ENCODE measurements at places on chromosomes 3 and 15.

DNA sequence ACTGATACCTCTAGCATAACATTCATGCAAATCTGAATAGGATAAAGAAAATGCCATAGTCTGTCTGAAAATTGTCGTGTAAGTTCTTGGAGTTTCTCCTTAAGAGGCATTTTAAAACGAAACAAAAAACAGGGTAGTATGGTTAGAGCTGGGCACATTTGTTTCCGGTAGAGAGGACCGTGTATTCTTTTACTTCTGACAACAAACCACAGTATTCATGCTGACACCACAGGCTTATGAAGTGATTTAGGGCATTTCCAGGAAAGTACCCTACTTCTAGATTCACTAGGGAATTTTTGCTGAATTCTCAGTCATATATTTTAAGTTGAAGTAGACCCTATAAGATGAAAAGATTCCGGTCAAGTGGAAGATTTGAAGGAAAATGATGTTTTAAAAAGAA lies 541.3 kb downstream of the UNC13C start:
- no peaks in the 10 kb centered on the region for H3K4me1 ChIP-seq
- DNase-seq, result no peak
- H3K4me3 ChIP-seq, result no peak overlapping the region
- H3K27ac ChIP-seq, result no peak overlapping the region

GRCh38 chr3:61819861-61820260 lies 258.5 kb downstream of the PTPRG start:
- no peak for DNase-seq
- no peaks in the 10 kb centered on the region for H3K27me3 ChIP-seq
- H3K4me3 ChIP-seq, result no peak overlapping the region
- no peaks in the 10 kb centered on the region for H3K4me1 ChIP-seq
- H3K36me3 ChIP-seq, result no peaks in the 10 kb centered on the region

DNA sequence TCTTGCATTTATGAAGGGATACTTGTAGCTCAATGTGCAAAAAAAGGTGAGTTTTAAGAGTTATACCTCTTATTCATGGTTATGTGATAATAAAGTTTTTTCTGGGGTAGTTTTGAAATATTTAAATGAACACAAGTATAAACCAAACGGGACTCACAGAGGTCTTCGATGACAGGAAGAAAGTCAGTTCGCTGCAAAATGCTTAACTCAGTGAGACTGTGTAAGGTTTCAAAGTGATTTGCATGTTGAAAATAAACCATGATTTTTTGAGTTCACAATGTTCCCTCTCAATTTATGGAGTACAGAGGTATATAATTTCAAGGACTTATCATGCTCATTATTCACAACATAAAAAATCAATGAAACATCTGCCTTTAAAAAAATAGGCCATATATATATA lies 36.3 kb upstream of the MYH15 start:
- H3K4me1 ChIP-seq, result no peaks in the 10 kb centered on the region
- peak overlapping the region; percentile 29 for H3K4me3 ChIP-seq

GRCh38 chr15:69025320-69025719 lies 10.8 kb downstream of the NOX5 start:
- no peak for DNase-seq
- no peaks in the 10 kb centered on the region for H3K4me1 ChIP-seq
- no peaks in the 10 kb centered on the region for H3K36me3 ChIP-seq
- no peak overlapping the region for H3K27ac ChIP-seq
- H3K4me3 ChIP-seq, result no peak overlapping the region

GRCh38 chr3:116153174-116153573 lies 292.1 kb downstream of the LSAMP start:
- H3K36me3 ChIP-seq, result no peaks in the 10 kb centered on the region
- no peaks in the 10 kb centered on the region for H3K27me3 ChIP-seq
- no peak overlapping the region for H3K27ac ChIP-seq

DNA sequence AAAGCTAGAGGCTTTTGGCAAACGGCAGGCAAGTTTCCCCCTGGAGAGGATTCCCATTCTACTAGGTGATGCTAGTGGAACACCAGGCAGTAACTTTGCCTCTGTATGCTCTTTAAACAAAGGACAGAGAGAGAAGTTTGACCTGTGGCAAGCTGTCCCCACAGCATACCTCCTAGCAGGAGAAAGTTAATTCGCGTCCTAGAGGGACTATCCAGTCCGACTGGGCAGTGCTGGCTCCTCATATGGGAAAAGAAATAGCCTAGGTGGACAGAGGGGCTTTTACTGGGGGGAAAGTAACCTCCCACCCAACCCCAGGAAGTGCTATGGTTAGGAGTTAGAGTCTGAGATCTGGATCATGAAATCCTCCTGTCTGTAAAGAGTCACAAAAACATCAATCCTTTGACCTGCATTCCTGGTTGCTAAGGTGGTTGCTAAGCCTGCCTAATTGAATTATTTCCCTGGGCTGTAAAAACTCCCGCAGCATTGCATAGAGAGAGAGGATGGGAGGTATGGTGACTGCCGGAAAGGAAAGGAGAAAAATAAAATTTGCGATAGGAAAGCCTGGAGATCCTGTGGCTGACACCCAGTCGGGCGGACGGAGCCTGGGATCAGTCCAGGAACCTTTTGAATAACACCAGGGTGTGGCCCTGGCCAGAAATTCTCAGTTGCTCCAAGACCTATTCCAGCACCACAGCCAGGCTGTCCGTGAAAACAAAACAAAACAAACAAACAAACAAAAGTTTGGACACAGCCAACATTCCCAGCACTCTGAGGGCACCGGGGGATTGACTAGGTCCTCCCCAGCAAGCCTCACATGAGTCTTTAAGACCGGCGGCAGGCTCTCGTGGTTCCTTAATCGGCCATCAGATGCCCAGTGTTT lies 67.7 kb upstream of the ATP11B start:
- no peaks in the 10 kb centered on the region for H3K27me3 ChIP-seq
- H3K27ac ChIP-seq, result no peak overlapping the region
- H3K4me3 ChIP-seq, result no peak overlapping the region

GRCh38 chr15:89826671-89827655 lies 12.3 kb upstream of the ANPEP start:
- DNase-seq, result no peak
- no peaks in the 10 kb centered on the region for H3K36me3 ChIP-seq
- H3K4me3 ChIP-seq, result no peak overlapping the region
- no peak overlapping the region for H3K27ac ChIP-seq
- H3K4me1 ChIP-seq, result no peaks in the 10 kb centered on the region
- H3K27me3 ChIP-seq, result no peaks in the 10 kb centered on the region

DNA sequence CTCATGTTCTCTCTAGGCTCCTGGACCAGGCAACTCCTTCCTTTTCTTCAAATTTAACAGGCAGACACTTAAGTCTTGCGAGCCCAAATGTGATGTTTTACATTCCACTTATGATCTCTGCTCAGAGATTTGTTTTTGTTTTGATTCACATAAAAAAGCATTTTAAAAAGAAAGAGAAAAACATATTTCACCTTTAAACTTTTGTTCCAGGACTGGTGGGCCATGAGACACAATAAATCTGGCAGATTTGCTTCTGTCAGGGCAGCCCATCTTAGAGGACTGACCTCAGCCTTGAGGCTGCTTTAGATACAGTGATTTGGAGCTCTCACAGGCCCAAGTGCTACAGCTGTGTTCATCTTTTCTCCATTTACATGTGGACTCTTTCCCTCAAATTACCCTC lies 52.0 kb downstream of the CMSS1 start:
- no peak overlapping the region for H3K27ac ChIP-seq
- no peaks in the 10 kb centered on the region for H3K27me3 ChIP-seq
- H3K4me3 ChIP-seq, result no peak overlapping the region
- DNase-seq, result no peak

DNA sequence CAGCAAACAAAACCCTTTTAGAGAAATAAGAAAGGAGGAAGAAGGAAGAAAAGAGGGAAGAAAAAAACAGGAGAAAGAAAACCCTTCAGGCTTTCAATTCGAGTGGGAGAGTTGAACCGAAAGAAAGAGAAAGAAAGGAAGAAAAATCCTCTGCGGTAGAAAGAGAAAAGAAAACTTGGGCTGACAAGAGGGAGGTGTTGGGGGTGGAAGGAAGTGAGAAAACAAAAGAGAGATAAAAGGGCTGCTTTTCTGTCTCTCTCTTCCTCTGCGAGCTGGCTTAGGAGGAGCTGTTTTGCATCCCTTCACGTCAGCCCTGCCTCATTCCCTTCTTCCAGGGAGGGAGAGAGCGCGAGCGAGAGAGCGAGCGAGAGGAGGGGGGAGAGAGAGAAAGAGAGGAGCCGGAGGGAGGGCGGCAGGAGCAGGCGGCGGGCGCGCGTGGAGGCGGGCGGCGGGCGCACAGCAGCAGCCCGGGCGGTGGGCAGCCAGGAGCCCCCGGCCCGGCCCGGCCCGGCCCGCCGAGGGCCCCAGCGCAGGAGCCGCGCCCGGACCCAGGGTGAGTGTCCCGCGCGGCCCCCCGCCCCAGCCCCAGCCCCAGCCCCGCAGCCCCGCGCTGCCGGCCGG lies at the start of gene ZNF710:
ZNF710 (plus strand) TSS at position 263 of the 621 bp plus-strand sequence. CDS start 65,814 bp downstream, outside the sequence.
- no peaks in the 10 kb centered on the region for H3K36me3 ChIP-seq
- H3K27me3 ChIP-seq, result no peaks in the 10 kb centered on the region
- H3K4me3 ChIP-seq, result peak within 1 kb of the TSS; percentile 89
- H3K27ac ChIP-seq, result peak within 1 kb of the TSS; percentile 63
- peaks cover 18% of the 10 kb centered on the region for H3K4me1 ChIP-seq

- H3K4me1 ChIP-seq, result peaks cover 11% of the 10 kb centered on the region
- H3K4me3 ChIP-seq, result no peak overlapping the region
- no peaks in the 10 kb centered on the region for H3K27me3 ChIP-seq
- no peak overlapping the region for H3K27ac ChIP-seq
- DNase-seq, result no peak
Measured at GRCh38 chr3:188362405-188362831, 208.5 kb downstream of the LPP start.

- no peaks in the 10 kb centered on the region for H3K27me3 ChIP-seq
- DNase-seq, result no peak
- H3K27ac ChIP-seq, result no peak overlapping the region
- no peaks in the 10 kb centered on the region for H3K4me1 ChIP-seq
- H3K36me3 ChIP-seq, result peaks cover 7% of the 10 kb centered on the region
- no peak overlapping the region for H3K4me3 ChIP-seq
Measured at GRCh38 chr3:136292500-136292899, 42.4 kb downstream of the PCCB start.

All from effector memory CD4-positive, alpha-beta T cell (primary cell).